ENCODE measurements at places on chromosomes 12 and 14.

DNA sequence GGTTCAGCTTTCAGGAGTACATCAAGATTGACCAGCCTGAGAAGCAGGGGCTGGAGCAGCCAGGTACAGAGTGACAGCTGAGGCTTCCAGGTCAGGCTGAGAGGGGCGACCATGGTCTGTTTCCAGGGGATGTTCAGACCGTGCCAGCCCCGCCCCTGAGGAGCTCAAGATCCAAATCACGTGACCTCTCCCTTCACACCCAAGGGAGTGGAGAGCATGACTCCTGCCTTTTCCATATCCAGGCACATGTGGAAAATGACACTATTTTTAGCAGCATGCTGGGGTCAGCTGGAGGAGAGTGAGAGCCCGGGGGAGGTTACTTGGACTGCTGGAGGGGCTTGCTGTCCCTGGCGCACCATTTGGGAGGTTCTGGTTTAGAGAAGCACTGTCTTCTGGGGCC lies 92.7 kb downstream of the B4GALNT3 start:
- DNase-seq = no peak

DNA sequence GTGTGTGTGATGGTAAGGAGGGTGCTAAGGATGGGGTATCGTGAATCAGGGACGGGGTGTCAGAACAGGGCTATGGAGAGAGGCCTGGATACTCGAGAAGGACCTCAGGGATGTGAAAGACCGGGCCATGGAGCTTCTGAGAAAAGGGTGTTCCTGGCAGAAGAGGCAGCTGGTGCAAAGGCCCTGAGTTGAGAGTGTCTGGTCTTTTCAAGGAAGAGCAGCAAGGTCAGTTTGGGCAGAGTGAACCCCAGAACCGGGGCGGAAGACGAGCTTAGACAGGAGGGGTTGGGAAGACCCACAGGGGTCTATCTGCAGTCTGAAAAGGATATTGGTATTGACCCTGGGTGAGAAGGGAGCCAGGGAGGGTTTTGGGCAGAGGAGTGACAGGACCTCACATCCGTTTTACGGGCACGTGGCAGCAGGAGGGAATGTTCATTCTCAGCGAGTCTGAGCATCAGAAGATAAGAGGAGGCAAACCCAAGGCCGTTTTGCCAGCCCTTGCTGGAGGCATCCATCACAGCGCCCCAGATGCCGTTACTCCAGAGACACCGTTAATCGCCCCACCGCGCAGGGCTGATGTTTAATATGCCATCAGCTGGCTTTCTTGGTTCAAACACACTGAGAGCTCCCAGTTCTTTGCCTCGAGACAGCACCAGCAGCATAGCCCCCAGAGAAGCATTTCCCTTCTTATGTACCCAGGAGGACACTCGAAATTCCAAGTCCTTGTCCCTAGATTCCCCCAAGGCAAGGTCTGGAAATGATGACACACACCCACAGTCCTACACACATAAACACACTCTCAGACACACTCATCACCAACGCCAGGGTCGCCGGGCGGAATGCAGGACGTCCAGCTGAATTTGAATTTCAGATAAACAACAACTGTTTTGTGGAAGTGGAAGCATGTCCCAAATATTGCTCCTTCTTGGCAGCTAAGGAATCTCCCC lies 41.4 kb upstream of the EML1 start:
- DNase-seq = no peak

- no peak for DNase-seq
Measured at GRCh38 chr12:54601841-54602240, 13.4 kb upstream of the PPP1R1A start.

- DNase-seq = no peak
Measured at GRCh38 chr12:53082637-53083175, 3.5 kb upstream of the SPRYD3 start.

DNA sequence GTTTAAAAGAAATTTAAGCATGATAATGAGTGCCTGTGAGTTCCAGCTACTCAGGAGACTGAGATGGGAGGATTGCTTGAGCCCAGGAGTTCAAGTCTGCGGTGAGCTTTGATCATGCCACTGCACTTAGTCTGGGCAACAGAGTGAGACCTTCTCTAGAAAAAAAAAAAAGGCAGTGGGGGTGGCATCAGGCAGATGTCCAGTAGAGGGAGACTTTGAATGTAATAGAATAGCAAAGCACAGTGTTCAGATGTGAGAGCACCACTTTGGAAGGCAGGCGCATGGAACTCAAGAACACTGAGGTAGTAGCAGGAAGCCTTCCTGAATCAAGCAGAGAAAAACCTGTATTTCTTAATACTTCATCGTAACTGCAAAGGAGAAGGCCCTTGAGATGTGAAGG lies 394.5 kb upstream of the GARIN6 start:
- DNase-seq = no peak

- no peak for DNase-seq
Measured at GRCh38 chr12:54216797-54217661, 28.2 kb upstream of the SMUG1 start.

DNA sequence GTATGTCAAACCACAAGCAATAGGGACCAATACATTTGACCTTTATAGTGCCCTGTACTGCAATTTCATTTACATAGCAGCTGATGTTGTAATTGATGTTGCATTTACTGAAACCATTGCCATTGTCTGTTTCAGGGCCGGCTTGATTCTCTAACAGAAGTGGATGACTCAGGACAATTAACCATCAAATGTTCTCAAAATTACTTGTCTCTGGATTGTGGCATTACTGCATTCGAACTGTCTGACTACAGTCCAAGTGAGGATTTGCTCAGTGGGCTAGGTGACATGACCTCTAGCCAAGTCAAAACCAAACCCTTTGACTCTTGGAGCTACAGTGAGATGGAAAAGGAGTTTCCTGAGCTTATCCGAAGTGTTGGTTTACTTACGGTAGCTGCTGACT lies 216.0 kb downstream of the AKAP6 start:
- DNase-seq = no peak

DNA sequence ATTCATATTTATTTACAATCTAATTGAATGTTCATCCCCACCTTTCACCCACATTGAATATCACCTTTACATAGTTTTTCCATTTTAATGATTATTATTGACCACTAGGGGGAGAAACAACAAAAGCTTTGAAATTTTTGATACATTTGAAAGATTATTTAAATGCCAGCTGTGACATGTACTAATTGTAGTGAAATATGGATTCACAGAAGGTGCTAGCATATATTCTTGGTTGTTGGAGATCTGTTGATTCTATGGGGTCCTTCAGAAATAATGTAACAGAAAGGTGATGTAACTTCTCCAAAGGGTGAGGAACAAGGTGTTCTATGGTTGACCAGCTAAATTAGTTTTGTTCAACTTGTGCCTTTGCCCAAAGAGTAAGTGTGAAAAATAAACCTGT lies 22.4 kb upstream of the GPR33 start:
- no peak for DNase-seq

DNA sequence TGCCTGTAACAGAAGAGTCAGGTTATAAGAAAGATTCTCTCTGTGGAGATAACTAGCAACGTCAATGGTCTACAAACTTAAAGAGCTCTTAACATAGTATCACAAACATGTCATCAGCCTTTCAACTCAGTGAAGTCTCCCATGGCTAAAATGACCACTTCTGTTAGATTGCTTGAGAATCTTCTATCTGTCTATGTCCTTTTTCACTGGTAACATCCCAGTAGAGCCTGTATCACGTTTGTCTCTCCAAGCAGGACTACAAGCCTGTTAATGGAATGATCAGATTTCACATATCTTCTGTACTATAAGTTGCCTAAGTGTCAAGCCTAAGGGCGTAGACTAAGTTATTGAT lies 50.7 kb downstream of the SLC2A13 start:
- no peak for DNase-seq

GRCh38 chr12:3038926-3039510 lies 38.2 kb upstream of the TSPAN9 start:
- no peak for DNase-seq

GRCh38 chr12:77493302-77494168 lies 337.2 kb upstream of the NAV3 start:
- no peak for DNase-seq

DNA sequence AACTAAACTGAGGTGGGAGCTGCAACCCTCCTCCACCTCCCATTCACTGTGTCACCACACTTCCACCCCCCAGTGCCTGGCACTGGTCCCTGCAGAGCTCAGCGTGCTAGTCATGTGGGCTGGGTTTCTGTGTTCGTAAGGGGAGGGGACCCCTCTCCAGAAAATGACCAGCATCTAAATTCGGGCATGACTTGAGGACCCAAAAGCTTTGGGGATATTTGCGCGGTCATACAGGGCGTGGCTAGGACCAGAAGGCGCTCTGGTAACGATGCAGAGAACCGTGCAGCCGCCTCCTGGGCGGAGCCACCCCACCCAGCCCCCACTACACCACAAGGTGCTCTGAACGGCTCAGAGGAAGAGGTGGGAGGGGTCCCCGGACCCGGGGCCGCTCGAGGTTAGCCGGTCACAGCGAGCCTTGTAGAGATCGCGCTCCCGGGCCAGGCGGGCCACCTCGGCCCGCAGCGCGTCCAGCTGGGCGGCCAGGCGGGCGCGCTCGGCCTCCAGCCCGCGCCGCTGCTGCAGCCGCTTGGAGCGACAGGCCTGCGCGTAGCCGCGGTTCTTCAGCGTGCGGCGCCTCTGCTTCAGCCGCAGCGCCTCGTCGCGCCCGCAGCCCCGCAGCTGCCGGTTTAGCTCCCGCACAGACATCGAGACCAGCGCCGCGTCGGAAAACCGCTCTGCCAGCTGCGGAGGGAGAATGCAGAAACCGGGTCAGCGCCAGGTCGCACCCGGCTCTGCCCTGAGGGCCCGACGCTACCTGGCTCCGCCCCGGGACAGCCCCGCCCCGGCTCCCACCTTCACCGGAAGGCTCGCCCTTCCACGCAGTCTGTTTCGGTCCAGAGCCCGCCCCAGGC lies 9.8 kb downstream of the CPNE6 start:
- DNase-seq = peak; percentile 11

GRCh38 chr14:20857630-20858261 lies 33.4 kb upstream of the RNASE3 start:
- peak; percentile 1 for DNase-seq

- no peak for DNase-seq
Measured at GRCh38 chr14:51657762-51658161, 6.1 kb downstream of the FRMD6 start.

- no peak for DNase-seq
Measured at GRCh38 chr12:51949342-51950030, 2.0 kb upstream of the ACVR1B start.

GRCh38 chr14:66709291-66709690 lies 201.3 kb downstream of the GPHN start:
- DNase-seq = no peak

GRCh38 chr12:51174501-51174900 lies 1.6 kb upstream of the TFCP2 start:
- no peak for DNase-seq

GRCh38 chr14:46250113-46250703 lies 401.4 kb downstream of the RPL10L start:
- no peak for DNase-seq

GRCh38 chr14:102821252-102821651 lies 44.0 kb downstream of the TRAF3 start:
- DNase-seq = no peak

DNA sequence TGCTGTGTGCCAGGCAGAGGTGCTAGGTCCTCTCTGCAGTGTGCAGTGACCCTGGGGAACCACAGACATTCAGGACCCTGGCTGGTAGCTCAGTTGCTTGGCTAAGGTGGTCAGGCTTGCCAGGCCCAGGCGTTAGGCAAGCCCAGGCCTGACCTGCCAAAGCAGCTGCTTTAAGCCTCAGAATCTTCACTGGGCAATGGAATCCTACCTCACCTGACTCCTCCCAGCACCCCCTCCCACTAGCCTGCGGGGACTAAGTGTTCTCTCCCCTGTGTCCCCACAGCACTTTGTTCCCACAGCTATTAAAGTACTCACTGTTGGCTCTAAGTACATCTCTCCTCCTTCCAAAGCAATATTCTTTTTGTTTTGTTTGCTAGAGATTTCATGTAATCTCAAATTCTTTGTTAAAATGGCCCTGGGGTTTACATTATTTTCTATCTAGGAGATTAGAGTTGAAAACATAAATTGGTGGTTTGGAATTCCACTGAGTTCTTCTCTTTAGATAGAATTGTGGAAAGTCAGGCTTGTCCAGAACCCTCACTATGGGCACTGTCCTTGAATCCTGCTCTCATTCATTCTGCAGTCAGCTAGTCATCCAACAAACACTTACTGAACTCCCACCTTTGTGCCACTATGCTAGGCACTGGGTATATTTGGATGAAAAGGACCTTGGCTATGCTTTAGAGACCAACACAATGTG lies 44.4 kb downstream of the DGLUCY start:
- no peak for DNase-seq

GRCh38 chr12:111825509-111825908 lies 16.5 kb upstream of the MAPKAPK5 start:
- DNase-seq = no peak

DNA sequence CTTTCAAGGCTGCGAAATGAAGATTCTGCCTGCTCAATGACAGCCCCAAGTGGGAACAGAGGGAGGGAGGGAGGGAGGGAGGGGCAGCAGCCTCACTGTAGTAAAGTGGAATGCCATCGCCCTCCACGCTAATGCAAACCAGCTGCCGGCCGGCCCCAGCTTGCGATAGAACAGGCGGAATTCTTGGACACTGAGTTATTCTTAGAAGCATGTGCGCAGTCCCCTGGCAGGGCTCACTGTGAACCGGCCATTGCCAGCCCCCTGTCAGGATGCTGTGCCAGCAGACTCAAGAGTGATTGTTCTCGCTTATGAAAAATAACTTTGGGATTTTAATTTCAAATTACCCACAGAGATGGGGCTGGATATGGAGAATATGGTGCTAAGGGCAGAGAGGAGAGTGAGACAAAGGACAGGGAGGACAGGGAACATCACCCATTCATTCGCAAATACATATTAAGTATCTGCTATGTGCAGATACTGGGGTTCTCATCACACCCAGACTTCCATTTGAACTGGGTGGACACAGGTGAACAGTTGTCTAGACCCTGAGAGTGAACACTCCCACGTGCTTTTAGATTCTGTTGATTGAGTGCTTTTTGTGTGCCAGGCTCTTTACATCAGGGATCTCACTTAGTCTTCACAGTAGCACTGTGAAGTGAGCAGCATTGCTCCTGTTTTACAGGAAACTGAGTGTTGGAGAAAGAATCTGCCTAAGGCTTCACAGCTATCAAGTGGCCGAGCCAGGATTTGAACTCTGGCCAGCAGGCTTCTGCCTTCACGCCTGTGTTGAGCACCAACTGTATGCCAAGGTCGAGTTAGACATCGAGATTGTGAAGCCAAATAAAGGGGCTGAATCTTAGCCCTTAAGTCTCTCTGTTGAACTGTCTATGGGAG lies 192.9 kb downstream of the C12orf75 start:
- peak; percentile 2 for DNase-seq

Data from esophagus squamous epithelium (tissue), 5 donors.